ENCODE measurements at places on chromosomes 5 and 9. TPM values are rescaled to one million over a fixed set of nuclear protein-coding genes. Genes with fewer than 3 reads are reported as not detected.

The SLC45A2 gene
- total RNA-seq = 0.36 TPM

GRCh38 chr9:133041958-133042357 is 11.2 kb downstream of the GTF3C5 start:
- DNase-seq = no peak
- no peak overlapping the region for H3K27ac ChIP-seq
- no peak overlapping the region for H3K4me3 ChIP-seq
- no peaks in the 10 kb centered on the region for H3K4me1 ChIP-seq
- peaks cover 10% of the 10 kb centered on the region for H3K36me3 ChIP-seq

The SLCO6A1 gene
- total RNA-seq = not detected

The ZBTB43 gene
- 18.4 TPM for total RNA-seq

GRCh38 chr5:163912046-163912445 is 406.6 kb downstream of the MAT2B start:
- H3K27me3 ChIP-seq = no peaks in the 10 kb centered on the region
- H3K4me3 ChIP-seq = no peak overlapping the region
- no peaks in the 10 kb centered on the region for H3K4me1 ChIP-seq
- no peak for DNase-seq
- no peak overlapping the region for H3K27ac ChIP-seq

GRCh38 chr9:115134941-115135340 is 17.0 kb upstream of the TNC start:
- H3K4me3 ChIP-seq = no peak overlapping the region
- no peak for DNase-seq
- no peaks in the 10 kb centered on the region for H3K4me1 ChIP-seq
- H3K36me3 ChIP-seq = no peaks in the 10 kb centered on the region

DNA sequence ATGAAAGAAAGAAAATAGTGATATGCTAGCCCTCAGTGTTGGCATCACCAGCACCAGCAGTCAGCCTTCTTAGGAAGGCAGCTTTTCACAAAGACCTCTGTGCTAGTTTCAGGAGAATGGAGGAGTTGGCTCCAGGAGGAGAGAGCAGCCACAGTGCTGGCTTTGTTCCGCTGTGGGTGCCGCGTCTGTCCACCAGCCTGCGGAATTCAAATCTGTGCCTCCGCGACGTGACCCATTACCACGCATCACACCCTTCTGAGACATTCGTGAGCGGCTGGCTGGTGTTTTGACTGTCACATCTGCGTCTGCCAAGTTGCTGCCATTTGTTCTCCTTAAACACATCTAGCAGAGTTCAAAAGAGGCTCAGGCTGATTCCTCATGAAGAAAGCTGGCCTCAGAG is 34.4 kb downstream of the SNX18 start:
- H3K4me1 ChIP-seq = peaks cover 8% of the 10 kb centered on the region
- H3K27me3 ChIP-seq = no peaks in the 10 kb centered on the region
- no peak for DNase-seq
- no peak overlapping the region for H3K4me3 ChIP-seq
- no peak overlapping the region for H3K27ac ChIP-seq

The INSL6 gene
- not detected for total RNA-seq
